ENCODE measurements at places on chromosomes 11 and 22.

DNA sequence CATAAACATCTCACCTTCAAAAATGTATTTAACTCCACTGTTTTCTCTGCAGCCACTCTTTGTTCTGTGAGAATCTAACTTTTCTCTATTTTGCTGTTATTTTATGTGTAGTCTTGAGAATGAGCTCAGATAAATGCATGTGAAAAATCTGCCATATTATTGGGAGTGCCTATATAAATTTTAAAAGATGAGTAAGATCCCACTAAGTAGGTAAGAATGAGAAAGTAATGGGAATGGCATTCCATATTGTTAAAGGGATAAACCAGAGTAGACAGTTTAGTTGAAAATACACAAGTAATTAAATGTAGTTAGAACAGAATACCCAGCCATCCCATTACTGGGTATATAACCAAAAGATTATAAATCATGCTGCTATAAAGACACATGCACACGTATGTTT is 817.2 kb downstream of the FAM181B start:
- no peak for DNase-seq

GRCh38 chr11:79007771-79008402 is 432.9 kb downstream of the TENM4 start:
- DNase-seq, result no peak

DNA sequence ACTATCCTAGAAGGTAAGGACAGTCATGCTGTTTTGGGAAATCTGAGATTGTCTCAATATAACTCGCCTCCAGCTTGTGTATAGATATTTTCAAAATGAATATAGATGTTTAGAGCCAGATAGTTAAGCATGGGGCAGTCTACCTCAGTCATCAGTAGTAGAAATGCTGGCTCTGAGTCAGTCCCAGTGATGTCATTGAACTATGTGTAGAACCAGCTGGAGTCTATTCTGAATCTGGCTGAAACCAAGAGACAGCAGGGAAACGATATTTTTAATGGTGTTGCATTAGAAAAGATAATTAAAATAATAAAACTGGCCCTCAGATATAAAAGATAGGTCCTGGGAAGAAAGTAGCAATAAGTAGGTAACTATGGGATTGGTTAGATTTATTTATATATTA is 25.9 kb downstream of the PIWIL4 start:
- DNase-seq, result no peak

GRCh38 chr11:22031791-22032190 is 161.1 kb upstream of the ANO5 start:
- DNase-seq, result no peak

DNA sequence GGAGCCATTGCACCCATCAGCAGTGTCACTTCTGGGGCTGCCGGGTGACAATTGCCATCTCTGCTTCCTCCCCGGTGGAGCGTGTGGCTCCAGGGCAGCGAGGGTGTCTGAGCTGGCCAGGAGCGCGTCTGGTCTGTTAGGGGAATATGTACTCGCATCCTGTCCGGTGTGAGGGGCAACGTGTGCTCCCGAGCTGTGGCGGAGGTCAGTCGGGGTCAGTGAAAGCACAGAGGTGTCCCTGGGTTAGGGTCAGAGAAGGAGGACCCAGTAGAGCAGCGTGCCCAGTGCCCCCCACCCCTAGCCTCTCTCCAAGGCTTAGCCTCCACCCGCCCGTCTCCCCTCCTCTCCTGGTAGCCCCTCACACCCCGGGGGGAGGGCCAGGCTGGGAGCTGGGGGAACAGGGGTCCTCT is 1.5 kb downstream of the CLCF1 start:
- DNase-seq, result no peak

DNA sequence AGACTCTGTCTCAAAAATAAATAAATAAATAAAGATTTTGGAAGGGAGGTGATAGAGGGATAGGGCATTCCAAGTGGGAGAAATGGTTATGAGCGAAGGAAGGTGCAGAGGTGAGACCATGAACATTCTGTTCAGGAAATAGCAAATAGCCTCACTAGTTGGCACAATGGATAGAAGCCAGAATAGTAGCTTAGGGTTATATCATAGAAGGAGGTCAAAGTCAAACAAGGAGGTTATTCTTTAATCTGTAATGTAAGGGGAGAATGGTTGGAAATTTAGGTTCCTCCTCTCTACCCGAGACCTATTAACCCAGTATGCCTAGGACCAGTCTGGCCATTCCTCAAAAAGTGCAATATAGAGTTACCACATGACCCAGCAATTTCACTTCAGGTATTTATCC is 275.8 kb downstream of the MN1 start:
- DNase-seq, result no peak

- DNase-seq, result no peak
Observed at GRCh38 chr11:40882301-40882700, 577.2 kb downstream of the LRRC4C start.

DNA sequence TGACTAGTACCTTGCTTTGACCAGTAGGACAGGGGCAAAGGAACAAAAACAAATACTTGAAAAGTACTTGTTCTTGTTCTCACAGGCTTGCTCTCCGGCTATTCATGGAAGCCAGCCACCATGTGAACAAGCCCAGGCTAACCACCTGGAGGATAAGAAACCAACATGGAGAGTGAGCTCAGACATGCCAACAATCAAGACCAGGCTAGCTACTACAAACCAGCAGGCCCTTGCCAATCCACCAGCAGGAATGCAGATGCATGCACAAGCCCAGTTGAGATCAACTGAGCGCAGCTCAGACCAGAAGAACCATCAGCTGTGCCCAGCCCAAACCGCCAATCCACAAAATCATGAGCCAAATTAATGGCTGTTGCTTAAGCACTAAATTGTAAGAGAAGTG is 180.1 kb upstream of the ISX start:
- no peak for DNase-seq

- no peak for DNase-seq
Observed at GRCh38 chr11:78688460-78688859, 113.8 kb upstream of the NARS2 start.

DNA sequence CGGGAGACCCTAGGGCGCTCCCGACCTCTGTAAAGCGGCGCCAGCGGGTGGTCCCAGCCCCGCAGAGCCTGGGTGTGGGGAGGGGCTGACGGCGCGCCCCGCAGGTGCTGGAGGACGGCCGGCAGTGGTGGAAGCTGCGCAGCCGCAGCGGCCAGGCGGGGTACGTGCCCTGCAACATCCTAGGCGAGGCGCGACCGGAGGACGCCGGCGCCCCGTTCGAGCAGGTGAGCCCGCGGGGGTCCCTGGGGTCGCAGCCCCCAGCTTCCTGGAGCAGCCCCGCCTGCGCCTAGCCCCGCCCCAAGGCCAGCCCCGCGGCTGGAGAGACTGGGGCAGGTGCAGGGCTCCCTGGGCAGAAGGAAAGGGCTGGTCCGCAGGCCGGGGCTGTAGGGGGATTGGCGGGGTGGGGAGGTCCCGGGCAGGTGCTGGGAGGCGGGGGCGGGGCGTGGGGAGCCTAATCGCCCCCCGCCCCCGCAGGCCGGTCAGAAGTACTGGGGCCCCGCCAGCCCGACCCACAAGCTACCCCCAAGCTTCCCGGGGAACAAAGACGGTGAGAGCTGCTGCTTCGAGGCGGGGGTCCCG is 19.7 kb downstream of the EPS8L2 start:
- DNase-seq, result no peak

- no peak for DNase-seq
Observed at GRCh38 chr11:76190376-76190775, 15.9 kb downstream of the WNT11 start.

GRCh38 chr11:13596611-13597326 is 71.7 kb upstream of the FAR1 start:
- DNase-seq, result no peak

DNA sequence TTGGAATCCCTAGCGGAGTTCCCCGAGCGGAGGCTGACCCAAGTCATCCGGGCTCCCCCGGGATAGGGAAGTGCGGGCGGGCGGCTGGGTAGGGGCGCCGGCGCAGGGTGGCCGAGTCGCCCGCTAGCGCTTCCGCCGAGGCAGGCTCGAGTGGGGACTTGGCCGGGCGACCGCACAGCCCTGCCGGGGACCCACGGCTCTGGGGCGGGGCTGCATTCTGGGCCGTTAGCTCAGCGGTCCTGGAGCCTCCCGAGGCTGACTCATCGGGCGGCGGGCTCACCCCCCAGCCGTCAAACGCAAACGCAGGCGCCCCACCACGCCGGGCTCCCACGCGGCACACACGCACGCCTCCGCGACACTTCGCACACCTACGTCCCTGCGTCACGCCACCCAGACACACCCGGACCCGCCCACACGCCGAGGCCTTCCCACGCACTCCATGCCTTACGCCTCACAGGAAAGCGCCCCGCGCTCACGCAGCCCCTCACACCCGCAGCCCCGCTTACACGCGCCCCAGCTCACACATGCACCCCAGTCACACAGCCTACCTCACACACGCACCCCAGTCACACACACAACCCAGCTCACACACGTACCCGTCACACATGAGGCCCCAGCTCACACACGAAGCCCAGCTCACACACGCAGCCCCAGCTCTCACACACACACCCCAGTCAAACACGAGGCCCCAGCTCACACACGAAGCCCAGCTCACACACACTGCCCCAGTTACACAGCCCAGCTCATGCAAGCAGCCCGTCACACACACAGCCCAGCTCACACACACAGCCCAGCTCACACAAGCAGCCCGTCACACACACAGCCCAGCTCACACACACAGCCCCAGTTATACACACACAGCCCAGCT is 1.2 kb downstream of the PHLDB1 start:
- DNase-seq, result peak; percentile 52

DNA sequence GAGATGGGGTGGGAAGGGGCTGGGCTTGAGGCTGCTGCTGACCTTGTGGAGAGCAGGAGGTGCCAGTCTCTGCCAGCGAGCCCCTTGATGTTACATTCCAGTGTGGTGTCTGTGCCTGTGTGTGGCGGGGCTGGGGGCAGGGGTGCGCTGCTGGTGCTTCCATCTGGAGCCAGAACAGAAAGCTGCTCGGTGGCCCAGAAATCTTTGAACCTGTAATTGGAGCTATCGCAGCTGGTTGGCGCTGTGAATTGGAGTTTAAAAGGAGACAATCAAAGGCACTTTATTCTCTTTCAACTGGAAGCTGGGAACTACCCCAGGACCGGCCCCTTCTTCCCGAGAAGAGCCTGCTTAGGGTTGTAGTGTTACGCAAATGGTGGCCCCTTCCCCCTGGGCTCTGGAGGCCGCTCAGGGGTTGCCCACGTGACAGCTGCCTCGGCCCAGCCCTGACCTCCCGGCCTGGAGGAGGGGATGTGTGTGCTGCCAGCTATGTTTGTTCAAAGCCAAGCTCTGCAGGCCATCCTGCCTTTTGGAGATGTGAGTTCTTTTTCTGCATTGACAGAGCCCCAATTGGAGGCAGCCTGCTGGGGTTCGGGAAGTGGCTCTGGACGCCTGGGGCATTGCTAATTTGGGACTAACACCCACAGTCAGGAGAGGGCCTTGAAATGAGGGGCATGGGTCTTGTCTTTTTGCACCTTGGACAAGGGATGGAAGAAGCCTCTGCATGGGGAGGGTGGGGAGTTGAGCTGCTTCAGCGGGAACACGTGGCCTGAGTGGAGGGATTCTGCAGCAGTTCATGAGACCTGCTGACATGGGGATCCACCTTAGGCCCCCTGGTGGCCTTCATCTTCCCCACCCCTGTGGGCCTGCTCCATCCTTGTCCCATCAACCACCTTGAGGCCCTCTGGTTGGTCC is 14.0 kb upstream of the ARSA start:
- no peak for DNase-seq

GRCh38 chr11:3855808-3856491 is 486 bp downstream of the STIM1 start:
- no peak for DNase-seq

DNA sequence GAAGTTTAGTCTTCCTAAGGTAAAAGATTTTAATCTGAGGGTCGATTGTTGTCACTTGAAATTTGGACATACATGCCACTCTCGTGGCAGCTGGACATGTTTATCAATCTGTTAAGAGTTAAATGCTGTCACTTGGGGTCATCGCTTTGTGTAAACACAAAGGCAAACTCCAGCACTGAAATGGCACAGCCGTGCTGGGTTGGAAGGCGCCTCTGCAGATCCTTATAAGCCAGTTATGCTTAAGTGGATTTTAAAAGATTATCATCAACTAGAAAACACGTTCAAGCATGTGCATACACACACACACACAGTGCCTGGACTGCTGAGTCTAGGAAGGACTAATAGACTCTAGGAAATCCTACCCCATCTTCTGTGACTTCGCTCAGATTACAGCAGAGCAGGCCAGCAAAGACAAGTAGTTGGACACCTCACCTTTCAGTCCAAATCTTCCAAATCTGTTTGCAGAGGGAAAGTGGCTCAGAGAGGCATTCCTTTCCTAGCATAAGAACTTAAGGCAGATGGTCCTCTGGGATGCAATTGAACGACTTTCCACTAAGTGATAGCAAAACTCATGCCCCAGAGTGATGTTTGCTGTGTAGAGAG is 83.7 kb downstream of the CACNG2 start:
- no peak for DNase-seq

DNA sequence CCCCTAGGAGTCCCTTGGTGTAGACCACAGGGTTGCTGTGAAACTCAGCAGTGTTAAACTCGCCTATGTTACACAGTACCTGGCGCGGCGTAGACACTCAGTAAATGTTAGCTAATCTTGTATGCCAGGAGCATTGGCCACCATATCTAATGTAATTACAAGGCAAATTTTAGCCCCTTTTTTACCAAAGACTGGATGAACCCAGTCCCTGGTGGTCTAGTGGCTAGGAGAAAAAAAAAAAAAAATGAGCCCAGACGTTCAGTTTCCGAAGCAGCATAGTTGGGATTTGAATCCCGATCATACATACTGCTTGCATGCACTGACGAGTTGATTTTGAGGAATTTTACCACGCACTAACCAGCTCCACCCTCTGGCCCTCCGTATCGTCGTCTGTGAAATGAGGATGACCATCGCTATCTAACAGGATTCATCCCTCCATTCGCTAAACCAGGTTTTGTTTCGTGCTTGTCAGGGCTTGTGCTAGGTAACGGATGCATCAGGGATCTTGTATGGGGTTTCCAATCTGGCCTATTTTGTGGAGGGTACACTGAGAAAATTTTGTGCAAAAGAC is 688 bp downstream of the PTS start:
- DNase-seq, result no peak

DNA sequence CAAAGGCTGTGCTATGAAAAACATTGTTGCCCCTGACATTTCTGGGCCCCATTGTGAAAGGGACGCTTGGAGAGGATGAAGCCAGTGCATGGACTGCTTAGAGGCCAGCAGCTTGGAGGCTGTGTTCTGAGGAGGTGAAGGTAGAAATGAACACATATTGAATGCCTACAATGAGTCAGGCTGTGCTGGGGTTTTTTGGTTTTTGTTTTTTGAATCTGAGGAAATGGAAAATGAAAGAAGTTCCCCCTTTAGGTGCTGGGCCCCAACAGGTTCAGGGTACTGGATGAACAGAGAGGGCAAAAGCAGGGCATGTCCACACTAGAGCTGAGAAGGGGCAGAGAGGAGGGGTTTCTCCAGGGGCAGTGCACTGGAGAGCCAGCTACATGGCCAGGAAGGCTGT is 166.1 kb upstream of the API5 start:
- no peak for DNase-seq
